ENCODE measurements at places on chromosomes 7 and 10. TPM values are rescaled to one million over a fixed set of nuclear protein-coding genes. Genes with fewer than 3 reads are reported as not detected.

DNA sequence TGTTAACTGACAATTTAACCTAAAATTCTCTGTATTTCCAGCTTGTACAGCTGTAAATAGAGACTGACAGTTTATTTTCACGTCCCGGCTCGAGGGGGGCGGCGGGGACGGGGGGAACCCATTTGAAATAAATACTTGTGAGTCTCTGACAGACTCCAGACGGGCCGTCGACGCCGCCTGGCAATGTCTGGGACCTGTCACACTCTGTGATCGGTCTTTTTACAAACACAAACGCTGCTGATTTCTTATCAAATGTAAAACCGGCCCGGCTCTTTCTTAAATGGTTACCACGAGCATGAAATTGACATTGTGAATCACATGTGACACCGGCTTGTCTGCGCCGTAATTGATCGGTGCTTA is 57.0 kb downstream of the UNCX start:
- H3K36me3 ChIP-seq = no peaks in the 10 kb centered on the region
- no peak overlapping the region for H3K27ac ChIP-seq
- no peak for DNase-seq
- H3K27me3 ChIP-seq = no peaks in the 10 kb centered on the region
- H3K4me3 ChIP-seq = no peak overlapping the region

DNA sequence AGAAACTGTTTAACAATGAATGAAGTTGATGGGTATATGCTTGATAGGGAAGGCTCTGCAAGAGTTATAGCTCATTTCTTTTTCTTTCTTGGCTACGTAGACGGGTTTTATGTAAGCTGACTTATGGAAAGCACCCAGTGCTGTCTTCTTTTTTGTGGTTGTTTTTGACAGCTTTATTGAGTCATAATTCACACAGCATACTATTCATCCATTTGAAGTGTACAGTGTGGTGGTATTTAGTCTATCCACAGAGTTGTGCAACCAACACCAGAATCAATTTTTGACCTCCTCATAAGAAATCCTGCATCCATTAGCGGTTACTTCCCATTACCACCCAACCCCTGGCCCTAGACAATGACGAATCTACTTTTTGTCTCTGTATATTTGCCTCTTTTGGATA is 240.6 kb upstream of the KIAA1217 start:
- H3K27me3 ChIP-seq = no peaks in the 10 kb centered on the region
- no peak for DNase-seq
- H3K4me3 ChIP-seq = no peak overlapping the region
- H3K4me1 ChIP-seq = no peaks in the 10 kb centered on the region

DNA sequence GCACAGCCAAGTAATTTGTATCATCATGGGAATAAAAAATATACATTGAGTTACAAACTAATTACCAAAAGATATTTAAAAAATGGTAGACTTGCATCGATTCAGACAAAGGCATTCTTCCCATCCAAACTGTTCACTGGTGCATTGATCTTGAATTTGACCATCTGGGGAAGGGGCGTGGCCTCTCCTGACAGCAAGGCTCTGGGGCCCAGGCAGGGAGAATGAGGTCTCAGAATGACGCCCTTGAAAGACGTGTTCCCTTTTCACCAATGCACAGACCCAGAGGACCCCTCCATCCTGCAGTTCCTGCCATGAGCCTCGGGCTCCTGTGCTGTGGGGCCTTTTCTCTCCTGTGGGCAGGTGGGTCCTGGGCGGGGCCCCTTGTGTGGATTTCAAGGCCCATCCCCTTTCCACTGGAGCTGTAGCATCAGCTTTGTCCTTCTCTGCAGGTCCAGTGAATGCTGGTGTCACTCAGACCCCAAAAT is 91.1 kb upstream of the PRSS58 start:
- DNase-seq = no peak
- H3K27ac ChIP-seq = no peak overlapping the region
- no peaks in the 10 kb centered on the region for H3K27me3 ChIP-seq

- DNase-seq = no peak
- no peaks in the 10 kb centered on the region for H3K27me3 ChIP-seq
- H3K27ac ChIP-seq = no peak overlapping the region
Measured at GRCh38 chr10:34189830-34190229, 625.3 kb downstream of the PARD3 start.

CALML5 gene
- total RNA-seq = not detected

CACNB2 gene
- 25.7 TPM for total RNA-seq

DNA sequence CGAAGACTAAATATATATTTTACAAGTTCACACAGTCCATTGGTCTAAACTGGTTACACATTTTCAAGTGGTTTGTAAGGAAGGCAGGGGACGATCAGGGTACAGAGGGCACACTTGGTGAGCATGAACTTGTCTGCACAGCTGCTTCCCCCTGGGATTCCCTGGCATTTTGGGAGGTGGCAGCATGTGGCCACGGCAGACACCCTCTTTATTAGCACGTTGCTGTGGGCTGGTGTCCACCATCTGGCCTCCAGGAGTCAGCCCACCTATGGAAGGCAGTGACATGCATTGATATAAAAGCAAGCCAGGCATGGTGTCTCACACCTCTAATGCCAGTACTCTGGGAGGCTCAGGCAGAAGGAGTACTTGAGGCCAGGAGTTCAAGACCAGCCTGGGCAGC is 350.2 kb downstream of the TYW1 start:
- no peak overlapping the region for H3K4me3 ChIP-seq
- no peaks in the 10 kb centered on the region for H3K4me1 ChIP-seq
- no peak for DNase-seq
- H3K27me3 ChIP-seq = no peaks in the 10 kb centered on the region
- H3K27ac ChIP-seq = no peak overlapping the region

GRCh38 chr10:102152545-102152890 is 329 bp downstream of the NOLC1 start:
- peak overlapping the region; percentile 81 for H3K27ac ChIP-seq
- H3K27me3 ChIP-seq = no peaks in the 10 kb centered on the region
- peak overlapping the region; percentile 90 for H3K4me3 ChIP-seq
- peaks cover 6% of the 10 kb centered on the region for H3K4me1 ChIP-seq
- DNase-seq = no peak

CAMK2B gene
- not detected for total RNA-seq

DNA sequence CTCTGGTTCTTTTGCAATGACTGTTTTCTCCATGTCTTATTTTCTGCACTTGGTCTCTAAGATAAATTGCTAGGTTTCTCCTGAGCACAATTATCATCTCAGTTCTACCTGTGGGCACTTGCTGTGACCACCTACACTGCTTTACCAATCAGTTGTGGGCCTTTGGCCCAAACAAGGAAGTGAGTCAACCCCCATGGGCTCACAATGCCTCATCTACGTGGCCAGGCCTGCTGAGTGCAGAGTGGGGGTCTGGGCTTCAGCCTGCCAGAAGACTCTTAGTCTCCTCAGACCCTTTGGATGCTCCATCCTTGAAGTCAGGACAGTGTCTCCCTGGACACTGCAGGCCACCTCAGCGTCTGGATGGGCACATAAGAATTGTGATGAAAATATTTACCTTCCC is 20.3 kb downstream of the SCART1 start:
- no peaks in the 10 kb centered on the region for H3K4me1 ChIP-seq
- H3K27ac ChIP-seq = no peak overlapping the region
- H3K27me3 ChIP-seq = no peaks in the 10 kb centered on the region

GRCh38 chr10:128527711-128528110 is 401.5 kb upstream of the MKI67 start:
- H3K36me3 ChIP-seq = no peaks in the 10 kb centered on the region
- no peak overlapping the region for H3K27ac ChIP-seq
- H3K4me1 ChIP-seq = peaks cover 1% of the 10 kb centered on the region
- no peak for DNase-seq
- H3K27me3 ChIP-seq = no peaks in the 10 kb centered on the region

DNA sequence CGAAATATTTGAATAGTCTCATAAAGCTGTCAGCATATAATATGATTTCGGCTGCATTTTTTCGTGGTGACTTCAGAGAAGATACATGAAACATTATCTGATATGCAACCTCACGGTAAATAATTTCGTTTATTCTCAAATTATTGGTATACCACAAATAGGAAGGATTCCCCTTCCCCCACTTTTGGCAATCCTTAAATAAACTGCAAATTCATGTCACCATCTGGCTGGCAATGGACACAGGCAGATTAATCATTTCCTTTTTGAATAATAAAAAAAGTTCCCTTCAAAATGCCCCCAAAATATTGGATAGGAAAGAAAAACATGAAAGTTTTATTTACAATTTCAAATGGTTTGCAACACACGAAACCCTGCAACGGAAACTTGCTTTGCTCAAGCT is 234.5 kb upstream of the MEOX2 start:
- H3K4me3 ChIP-seq = no peak overlapping the region
- H3K27ac ChIP-seq = no peak overlapping the region
- DNase-seq = no peak
- no peaks in the 10 kb centered on the region for H3K27me3 ChIP-seq

Measured in ovary (tissue), 10 donors.